Left colon (tissue), 2 donors: ENCODE measurements at places on chromosomes 12 and 14.

GRCh38 chr14:59428581-59429012 lies 36.6 kb downstream of the GPR135 start:
- no peak for DNase-seq

- DNase-seq: no peak
Observed at GRCh38 chr12:79317179-79317847, 373.5 kb downstream of the PAWR start.

DNA sequence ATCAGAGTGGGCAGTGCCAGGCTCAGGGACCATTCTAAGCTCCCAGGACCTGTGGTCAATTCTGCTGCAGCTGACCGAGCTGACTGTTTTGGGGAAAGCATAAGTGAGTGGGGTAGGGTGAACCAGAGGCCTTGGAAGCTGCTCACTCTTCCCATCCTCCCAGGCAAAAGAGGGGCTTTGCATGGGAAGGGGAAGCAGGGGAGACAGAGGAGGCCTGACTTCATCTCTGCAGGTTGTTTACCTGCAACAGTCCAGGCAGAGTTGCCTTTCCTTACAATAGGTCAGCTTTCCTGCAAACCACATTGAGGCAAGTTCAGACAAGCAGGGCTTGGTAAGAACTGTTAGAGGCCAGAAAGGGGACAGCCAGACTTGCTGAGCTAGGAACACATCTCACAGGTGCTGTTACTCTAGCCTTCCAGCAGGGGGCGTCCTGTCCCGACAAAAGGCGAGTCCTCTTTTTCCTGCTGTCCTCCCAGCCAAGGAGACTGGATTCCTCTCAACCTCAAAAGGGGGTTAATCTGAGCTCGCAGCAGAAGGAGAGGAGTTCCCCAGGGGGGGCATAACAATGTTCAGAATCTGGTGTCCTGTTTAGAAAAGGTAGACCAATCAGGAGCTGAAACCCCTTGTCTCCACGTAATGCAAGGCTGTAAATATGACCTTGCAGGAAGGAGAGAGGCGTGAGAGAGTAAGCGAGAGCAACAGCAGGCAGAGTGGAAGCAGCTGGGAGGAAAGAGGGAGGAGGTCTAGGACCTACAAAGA lies 4.3 kb upstream of the DHRS2 start:
- peak; percentile 68 for DNase-seq

DNA sequence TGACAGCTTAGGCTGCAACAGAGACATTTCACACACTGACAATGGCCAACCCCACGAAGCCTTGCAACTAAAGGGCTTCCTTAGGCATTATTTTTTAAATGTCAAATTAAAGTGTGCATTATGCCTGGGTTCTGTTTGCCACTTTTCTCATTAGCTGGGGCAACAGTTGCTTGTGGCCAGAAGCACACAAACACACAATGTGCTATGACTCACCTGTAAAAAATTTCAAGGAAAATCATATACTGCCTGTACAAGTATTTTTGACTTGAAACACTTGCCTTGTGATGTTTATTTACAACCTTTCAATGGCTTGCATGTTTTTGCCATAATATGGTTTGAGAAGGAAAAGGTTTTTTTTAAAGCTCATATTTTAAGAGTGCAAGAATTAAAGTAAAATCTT lies 1.9 kb downstream of the NTN4 start:
- DNase-seq: no peak

DNA sequence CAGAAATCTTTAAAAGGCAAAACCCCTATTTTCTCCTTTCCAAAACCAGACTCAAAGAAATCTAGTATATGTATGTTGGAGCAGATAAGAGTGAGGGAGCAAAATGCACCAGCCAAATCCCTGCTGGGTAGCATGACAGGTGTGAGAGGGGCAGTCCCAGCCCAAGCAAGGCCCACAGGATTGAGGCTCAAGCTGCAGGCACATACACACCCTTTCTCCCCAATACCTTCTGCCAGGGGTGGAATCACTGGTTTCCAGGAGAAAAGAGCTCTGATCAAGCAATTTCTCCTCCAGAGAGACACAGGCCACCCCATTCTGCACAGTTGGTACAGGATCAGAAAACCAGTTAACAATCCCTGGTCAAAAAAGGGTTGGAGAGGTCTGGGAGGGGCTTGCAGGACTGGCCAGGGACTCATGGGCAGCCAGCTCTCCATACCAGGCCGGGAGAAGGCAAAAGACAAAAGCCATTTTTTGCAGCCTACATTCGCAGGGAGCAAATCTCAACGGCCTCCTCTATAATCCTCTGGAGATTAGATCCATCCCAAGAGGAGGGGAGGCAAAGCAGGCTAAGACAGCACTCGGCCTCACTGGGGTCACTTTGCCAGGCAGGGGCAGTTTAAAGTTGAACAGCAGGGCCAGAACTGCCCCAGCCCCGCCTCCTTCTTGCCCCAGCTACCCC lies 2.1 kb downstream of the KMT2D start:
- no peak for DNase-seq

- no peak for DNase-seq
Observed at GRCh38 chr14:103382376-103382775, 2.8 kb upstream of the MARK3 start.

- no peak for DNase-seq
Observed at GRCh38 chr12:112112409-112113133, 4.0 kb upstream of the NAA25 start.

DNA sequence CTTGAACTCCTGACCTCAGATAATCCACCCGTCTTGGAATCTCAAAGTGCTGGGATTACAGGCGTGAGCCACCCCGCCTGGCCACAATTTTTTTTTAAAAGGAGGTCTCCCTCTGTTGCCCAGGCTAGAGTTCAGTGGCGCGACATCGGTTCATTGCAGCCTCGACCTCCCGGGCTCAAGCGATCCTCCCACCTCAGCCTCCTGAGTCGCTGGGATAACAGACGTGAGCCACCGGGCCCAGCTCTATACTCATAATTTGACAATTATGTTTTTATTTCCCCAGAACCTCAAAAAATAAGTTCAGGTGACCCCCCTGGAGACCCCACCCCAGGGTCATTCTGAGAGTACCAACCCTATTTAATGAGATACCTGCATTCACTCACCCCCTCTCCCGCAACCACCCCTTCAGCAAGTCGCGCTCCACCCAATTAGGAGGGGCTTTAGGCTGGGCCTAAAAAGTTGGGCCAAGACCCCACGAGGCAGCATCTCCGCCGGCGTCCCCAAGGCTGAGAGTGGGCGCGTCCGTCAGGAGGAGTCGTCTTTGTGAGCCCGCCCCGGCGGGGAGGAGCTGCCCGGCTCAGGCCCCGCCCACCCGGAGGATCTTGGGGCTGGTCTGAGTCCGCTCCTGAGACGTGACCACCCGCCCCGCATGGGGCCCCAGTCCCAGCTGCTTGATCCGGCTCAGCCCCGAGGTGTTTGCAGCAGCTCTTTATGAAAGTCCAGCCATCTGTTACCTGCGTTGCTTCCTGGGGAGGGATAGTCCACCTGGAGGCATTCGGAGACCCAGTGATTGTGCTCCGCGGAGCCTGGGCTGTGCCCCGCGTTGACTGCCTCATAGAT lies at the start of gene ANKRD33:
Gene ANKRD33 (plus strand): TSS at position 628 of the 840 bp plus-strand sequence. CDS start 84 bp downstream, at position 712.
- no peak for DNase-seq

DNA sequence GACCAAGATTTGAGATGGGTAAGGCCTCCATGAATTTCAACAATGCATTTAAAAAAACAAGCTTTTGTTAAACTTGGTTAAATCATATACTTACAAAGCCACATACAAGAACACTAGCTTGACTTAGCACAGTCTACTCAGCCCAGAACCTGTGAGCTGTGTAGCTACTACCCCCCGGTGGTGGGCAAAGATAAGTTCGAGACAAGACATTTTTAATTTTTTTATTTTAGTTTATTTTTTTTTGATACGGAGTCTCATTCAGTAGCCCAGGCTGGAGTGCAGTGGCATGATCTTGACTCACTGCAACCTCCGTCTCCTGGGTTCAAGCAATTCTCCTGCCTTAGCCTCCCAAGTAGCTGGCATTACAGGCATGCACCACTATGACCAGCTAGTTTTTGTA lies 3.7 kb upstream of the NECAP1 start:
- DNase-seq: no peak

DNA sequence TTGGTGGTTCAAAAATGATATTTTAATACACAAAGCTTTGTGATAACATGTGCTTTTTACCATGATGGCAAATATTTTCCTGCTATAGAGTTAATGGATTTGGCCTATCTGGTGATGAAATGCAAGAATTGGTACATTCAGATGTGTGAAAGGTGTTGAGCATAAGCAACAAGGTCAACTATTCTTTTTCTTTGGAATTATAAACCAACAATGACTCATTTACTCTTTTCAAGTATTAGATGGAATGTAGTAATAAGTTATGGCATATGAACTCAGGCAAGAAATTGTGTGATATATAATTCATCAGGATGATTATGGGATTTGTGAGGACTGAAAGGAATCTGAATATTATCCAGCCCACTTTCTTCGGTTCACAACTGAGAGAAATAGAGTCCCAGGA lies 471.4 kb downstream of the ETNK1 start:
- no peak for DNase-seq

- no peak for DNase-seq
Observed at GRCh38 chr12:55788546-55788945, 29.0 kb downstream of the SARNP start.
